NCI-H446 treated with DMSO at 0.1 percent for 48 hours (cell line): ENCODE measurements at places on chromosomes 11 and 22.

DNA sequence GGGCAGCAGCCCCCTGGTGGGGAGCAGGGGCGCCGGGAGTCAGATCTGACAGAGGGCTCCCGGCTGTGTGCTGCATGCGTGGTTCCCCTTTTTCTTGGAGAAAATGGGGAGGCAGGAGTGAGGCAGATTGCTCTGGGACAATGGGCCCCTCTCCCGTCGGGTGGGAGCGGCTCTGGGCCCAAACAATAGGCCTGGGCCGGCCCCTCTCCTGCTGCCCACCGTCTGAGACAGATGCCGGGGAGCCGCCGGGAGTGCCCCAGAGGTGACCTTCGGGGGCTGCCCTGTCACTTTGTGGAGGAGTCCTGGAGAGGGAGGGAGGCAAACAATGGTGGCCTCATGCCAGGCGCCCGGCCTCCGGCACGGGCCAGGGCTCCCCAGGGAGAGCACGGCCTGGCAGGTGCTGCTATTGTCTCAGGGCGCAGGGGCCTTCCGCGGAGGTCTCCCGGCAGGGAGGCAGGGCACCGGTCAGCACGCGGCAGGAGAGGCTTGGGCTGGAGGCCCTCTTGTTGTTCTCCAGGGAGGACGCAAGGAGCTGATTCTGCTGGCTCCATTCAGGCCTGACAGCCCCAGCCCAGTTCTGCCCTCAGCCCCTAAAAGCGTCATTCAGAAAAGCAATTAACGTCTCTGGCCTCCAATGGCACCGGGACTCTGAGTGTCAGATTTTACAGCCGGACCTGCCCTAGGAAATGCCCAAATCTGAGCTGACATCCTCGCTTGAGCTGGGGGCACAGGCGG, 44.8 kb downstream of the SMIM38 start:
- no peak for DNase-seq

DNA sequence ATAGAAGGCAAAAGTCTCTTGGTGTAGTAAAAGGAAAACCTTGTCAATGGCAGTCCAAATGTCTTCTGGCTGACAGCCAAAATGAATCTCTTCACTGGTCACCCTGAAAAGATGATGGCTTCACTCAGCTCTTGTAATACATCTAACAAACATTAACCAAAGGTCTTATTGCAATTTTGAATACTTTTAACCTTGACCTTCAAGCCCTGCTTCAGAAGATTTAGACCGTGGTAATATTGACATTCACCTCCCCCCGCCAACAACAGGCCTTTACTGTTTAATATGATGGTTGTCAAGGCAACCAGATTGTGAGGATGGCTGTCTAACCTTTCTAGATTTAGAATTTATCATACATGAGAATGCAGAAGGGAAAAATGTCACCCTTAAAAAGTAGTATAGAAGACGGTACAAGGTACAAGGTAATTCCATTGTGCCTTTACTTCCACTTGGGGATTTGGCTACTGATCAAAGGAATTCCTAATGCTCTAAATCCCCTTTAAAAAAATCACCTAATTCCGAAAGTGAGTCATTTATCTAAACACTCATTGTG, 342.3 kb downstream of the LARGE1 start:
- no peak for DNase-seq

GRCh38 chr11:73277467-73277866, 5.3 kb downstream of the P2RY6 start:
- DNase-seq = no peak

- DNase-seq = no peak
These were observed 18.6 kb upstream of the SCGB1A1 start for GRCh38 chr11:62400281-62400680.

- no peak for DNase-seq
These were observed 66.1 kb downstream of the TENM4 start for GRCh38 chr11:79374727-79375126.

GRCh38 chr22:20979940-20980453, 2.1 kb upstream of the LZTR1 start:
- DNase-seq = no peak
